ENCODE measurements at places on chromosomes 5 and 9.

DNA sequence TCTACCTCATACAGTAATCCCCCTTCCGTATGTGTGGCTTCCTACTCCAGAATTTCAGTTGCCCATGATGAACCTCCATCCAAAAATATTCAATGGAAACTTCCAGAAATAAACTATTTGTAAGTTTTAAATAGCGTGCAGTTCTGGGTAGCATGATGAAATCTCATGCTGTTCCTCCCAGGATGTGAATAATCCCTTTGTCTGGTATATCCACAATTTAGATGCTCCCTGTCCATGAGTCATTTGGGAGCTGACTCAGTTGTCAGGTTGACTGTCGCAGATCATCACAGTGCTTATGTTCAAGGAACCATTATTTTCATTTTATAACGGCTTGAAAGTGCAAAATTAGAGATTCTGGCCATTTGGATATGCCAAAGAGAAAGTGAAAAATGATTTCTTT, 290.1 kb upstream of the CDH9 start:
- no peak for DNase-seq

- no peak for DNase-seq
These were observed 46.6 kb downstream of the ARHGAP26 start for GRCh38 chr5:142816531-142817430.

- no peak for DNase-seq
These were observed 66.5 kb downstream of the RPS6 start for GRCh38 chr9:19313573-19313972.

DNA sequence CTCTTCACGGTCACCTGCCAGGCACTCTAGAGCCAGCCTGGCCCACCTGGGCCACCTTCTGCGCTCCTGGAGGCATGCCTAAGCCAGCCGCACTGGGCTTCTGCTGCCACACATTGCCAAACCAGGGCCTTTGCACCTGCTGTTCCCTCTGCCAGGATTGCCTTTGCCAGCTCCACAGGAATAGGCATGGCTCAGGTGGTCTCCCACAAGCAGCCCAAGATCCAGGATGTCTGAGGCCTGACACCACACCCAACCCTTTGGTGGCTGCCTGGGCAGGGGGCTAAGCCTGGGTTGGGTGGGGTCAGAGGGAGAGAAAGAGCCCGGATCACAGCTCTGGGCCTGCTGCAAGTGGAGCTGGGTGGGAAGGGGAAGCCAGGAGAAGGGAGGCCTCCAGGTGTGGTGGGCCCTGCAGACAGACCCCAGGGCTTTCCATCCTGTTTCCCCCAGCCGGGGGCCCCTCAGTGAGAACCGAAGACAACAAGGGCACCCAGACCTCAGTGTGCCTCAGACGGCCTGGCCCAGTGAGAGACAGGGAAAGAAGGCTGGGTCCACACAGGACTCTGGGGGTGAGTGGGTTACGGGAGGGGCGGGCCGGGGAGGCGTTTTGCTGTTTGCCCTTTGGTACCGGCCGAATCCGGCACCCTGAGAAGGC, 672 bp upstream of the SUSD3 start:
- no peak for DNase-seq

DNA sequence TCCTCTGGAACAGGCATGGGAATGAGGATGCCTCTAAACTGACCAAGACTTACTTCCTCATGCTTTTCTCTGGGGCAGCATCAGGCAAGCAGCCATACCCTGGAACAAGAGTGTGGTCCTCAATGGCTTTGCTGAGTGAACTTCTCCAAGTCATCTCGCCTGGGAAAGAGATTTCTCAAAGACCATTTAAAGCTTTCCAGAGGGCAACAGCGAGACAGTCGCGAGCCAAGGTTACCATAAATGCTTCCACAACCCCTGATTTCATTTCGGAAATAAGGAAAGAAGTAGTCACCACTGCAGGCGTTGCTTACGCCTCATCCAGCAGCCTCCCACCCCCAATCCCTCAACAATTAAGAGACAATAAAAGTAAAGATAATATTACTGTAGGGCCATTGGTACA, 1.1 kb upstream of the SNCAIP start:
- DNase-seq: no peak

- no peak for DNase-seq
These were observed 6.0 kb downstream of the SLC6A7 start for GRCh38 chr5:150195736-150196485.

GRCh38 chr5:39284552-39284951, 65.2 kb upstream of the FYB1 start:
- no peak for DNase-seq

DNA sequence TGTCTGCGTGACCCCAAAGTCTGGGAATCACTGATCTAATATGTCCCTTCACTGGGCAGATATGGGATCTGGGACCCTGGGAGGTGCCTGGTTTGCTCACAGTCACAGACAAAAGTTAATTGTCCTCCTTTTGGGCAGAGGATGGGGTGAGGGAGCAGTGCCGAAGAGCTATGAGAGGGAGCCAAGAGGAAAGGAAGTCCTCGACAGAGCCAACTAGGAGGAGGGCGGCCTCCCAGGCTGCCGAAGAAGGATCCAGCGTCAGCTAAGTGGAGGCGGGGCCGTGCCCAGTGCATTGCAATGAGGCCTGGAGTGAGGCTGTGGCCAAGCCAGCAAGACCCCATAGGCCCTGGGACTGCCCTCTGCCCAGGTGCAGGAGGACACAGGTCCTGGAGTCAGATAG, 11.4 kb downstream of the AIF1L start:
- DNase-seq: no peak

DNA sequence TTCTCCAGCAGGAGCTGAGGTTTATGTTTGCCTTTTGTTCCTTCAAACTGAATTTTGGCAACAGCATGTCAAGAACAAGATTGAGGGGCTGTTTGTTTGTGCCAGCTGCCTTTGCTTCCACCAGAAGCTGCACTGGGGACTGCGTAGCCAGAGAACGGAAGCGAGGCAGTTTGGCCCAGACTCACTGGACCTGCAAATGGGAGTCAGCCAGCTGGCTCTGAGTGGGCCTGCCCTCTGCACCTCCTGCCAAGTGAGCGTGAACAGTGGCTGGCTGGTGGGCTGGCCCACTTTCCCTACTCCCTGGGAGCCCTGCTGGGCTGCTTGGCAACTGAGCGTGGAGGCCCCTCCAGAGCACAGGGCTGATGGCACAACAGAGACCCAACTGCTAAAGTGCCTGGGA, 111.6 kb downstream of the GALNT10 start:
- DNase-seq: no peak

DNA sequence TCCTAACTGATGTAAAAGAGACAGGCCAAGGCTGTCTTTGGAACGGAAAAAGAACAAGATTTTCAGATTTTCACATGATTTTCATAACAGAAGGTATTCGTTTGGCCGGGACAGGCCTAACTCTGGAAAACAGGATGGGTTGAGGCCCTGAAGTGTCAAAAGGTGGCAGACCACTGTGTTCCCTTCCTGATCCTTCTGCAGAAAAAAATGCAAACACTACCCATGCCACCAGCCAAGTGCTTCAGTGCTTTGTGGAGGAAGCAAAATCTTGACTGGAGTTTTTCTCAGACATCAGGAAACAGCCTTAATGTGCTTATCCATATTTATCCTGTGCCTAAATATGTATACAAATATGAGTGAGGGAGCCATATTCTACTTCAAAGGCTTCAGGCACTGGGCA, 113.5 kb upstream of the IL6ST start:
- no peak for DNase-seq

DNA sequence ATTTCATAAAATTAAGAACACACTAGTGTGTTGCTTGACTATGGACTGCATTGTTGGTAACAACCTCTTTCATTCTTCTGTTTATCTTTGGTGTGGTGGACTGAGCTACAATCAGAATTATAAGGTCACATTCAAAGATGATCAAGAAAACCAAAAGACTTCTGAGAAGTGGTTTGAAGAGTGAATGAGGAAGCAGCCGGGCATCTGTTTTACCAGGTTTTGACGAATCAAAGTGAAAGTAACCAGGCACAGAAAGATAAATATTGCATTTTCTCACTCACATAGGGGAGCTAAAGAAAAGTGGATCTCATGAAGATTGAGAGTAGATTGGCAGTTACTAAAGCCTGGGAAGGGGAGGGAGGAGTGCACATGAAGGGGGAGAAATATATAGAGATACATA, 589.1 kb downstream of the ZNF608 start:
- DNase-seq: no peak

DNA sequence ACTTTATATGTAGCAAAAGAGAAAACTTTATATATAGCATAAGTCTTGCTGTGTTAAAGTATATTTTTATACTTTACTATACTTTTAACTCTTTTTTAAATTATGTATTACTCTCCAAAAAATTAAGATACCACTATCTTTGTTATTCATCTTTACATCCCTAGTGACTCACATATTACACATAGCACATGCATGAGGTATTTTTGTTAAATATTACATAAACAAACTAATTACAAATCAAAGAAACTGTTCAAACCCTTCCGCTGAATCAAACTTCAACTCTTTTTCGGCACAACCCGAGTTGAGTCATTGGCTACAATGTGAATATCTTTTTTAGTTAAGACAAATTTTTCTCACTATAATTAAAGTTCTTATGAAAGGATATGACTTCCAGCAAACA, 32.1 kb downstream of the NADK2 start:
- DNase-seq: no peak

GRCh38 chr9:91207397-91207728, 154.4 kb downstream of the AUH start:
- DNase-seq: no peak

GRCh38 chr5:154865466-154866184, 7.2 kb downstream of the CNOT8 start:
- DNase-seq: no peak

DNA sequence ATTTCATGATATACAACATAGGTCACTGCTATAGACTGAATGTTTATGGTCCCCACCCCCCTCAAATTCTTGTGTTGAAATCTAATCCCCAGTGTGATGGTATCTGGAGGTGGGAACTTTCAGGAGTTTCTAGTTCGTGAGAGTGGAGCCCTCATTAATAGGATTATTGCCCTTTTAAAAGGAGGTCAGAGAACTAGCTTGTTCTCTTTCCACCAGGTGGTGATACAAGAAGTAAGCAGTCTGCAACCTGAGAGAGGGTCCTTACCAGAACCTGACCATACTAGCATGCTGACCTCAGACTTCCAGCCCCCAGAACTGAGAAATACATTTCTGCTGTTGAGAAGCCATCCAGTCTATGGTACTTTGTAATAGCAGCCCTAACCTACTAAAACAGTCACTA, 33.3 kb downstream of the TMEM161B start:
- no peak for DNase-seq

DNA sequence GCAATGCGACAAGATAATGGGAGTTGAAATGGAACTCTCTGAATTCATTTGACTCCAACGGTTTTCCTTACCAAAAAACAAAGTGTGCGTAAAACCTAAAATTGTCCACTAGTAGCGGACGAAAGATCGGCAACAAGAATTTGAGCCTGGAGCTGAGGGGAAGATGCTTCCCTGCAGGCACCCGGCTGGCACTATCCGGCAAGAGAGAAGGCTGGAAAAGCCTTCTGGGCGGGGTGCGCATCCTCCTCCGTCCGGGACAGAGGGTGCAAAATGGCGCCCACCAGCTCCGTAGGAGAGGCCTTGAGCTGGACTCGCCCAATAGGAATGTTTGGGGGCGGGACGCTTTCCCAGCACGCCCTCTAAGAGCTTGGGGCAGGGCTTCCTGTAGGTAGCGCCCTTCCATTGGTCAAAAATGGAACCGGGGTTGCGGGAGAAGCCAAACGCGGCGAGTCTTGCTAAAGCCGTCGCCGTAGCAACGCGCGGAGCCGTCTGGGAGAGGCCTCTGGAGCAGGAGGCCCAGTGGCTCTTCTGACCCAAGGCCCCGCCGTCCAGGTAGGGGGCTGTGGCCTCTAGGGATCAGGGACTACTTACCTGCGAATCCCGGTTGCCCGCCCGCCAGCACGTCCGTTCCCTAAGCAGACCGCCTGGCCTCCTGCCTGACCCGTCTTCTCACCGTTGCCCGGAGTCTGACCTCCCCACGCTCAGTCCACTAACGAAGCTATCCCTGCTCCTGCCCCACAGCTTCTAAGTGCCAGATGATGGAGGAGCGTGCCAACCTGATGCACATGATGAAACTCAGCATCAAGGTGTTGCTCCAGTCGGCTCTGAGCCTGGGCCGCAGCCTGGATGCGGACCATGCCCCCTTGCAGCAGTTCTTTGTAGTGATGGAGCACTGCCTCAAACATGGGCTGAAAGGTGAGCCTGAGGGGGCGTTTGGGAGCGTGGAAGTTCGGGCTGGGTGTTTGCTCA, 9.2 kb downstream of the RUFY1 start:
- peak; percentile 93 for DNase-seq

- DNase-seq: no peak
These were observed 11.3 kb upstream of the ADAMTS12 start for GRCh38 chr5:33903118-33903517.

- DNase-seq: peak; percentile 31
These were observed 101.7 kb downstream of the GDNF start for GRCh38 chr5:37738057-37738691.

DNA sequence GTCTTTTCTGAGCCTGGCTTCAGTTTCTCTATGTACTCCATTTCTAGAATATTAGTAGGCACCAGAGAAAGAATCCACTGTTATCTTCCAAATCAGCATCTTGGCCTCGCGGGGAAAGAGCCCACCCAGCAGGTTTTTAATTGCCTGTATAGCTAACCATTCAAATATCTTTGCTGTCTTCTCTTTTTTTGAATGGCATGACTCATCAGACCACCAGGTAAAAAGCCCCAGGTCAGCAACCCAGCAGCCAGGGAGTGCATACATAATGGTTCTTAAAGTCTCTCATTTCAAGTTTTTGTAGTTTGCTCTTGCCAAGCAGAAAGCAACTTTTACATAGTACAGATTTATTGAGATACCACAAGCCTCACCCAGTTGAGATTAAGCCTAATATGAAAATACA, 50.7 kb downstream of the TMEM167A start:
- DNase-seq: no peak

GRCh38 chr5:93830893-93831292, 89.5 kb upstream of the POU5F2 start:
- no peak for DNase-seq

GRCh38 chr5:136420168-136420898, 55.0 kb upstream of the TRPC7 start:
- no peak for DNase-seq

DNA sequence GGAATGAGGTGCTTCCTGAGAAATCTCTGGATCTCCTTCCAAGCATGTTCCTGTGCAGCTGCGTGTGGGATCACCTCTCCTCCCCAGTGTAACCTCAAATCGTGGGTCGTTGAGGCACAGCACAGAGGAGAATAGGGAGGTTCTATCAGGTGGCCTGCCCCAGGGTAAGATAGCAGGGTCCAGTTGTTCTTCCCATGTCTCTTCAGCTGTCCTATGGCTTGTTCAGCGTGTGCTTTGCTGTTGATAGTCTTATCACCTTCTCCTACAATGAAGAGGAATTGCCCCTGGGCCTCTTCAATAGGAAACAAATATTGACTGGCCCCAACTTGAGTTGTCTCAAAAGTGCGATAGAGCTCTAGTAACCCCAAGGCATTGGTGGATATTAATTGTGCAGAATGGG, 22.4 kb downstream of the BAAT start:
- no peak for DNase-seq

DNA sequence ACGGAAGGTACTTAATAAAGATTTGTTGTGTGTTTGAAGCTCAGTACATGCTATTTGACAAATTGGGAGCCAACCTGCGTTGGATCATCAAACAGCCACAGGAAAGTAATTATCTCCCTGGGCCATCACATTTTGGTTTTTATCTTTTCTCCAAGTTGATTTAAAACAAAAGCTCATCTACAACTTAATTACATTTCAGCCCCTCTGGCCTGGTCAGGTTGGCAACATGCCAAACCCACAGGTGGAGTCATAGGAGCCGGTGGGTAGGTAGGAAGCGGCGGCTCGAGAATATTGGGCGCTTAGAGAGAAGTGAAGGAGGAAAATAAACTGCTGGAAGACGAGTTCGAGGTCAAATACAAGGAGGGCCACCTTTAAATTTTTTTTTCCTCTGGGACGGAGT, 64.9 kb upstream of the FANCC start:
- no peak for DNase-seq
